Renal cortex interstitium (tissue), 15 donors: ENCODE measurements at places on chromosomes 13 and 19. TPM values are rescaled to one million over a fixed set of nuclear protein-coding genes. Genes with fewer than 3 reads are reported as not detected.

DNA sequence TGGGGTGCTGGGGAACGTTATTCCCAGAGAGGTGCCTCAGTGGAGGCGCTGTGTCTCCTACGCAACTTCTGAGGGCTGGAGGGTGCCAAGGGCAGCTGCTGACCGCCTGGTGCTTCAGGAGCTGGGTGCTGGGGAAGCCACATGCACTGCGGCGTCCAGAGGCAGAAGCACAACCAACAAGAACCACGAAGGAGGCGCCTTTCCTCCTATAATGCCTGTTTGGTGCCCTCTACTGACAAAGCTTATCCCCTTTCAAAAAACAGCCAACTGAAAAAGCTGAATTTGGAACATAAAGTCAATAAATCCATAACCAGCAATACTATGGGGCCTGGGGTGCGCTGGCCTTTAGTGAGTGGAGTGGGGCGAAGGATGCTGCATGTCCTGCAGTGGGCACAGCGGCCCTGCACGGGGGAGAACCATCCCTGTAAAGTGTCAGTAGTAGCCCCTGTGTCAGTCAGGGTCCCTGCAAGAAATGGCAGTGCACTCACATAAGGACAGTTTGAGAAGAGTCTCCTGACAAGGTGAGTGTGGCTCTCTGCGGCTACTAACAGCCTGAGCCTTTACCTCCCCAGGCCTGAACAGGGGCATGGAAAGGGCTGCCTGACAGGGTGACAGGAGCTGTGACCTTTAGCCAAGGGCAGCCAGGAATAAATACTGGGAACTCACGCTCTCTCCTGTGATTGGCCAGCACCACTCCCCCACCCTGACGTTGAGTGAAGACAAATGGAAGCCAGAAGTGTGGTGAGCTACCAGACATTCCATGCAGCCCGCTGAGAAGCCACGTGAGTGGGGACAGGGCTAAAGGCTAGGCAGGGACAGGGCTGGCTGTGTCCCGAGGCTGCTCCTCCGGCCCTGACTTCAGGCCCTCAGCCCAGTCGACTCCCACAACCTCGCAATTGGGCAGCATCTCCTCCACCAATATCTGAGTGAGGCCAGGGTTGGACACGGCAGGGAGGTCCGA, 4.5 kb upstream of the B3GNT8 start:
- no peak for DNase-seq

DNA sequence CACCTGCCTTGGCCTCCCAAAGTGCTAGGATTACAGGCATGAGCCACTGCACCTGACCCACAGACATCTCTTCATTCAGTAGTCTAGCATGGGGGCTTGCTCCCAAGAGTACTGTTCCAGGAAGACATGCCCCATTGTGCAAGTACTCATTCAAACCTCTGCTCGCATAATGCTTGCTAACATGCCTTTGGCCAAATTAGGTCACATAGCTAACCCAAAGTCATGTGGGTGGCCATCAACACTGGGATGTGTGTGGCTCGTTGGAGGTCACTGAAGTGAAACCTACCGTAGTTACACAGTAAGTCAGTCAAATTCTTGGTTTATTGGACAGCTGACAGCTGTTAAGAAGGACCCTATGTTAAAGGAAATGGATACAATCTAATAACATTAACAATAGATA, 20.3 kb downstream of the RFXAP start:
- DNase-seq = no peak

GRCh38 chr13:51761643-51762350, 42.2 kb downstream of the DHRS12 start:
- DNase-seq = no peak

GRCh38 chr13:74819549-74819948, 662.4 kb downstream of the TBC1D4 start:
- DNase-seq = no peak

The PSG6 gene
- polyA plus RNA-seq = not detected

The IGFL4 gene
- polyA plus RNA-seq = 0.88 TPM

The ZNF221 gene
- 7.2 TPM for polyA plus RNA-seq
